ENCODE measurements at places on chromosomes 12 and 14. TPM values are rescaled to one million over a fixed set of nuclear protein-coding genes. Genes with fewer than 3 reads are reported as not detected.

GRCh38 chr12:15709551-15709950, 79.6 kb downstream of the EPS8 start:
- no peak overlapping the region for H3K27ac ChIP-seq
- H3K36me3 ChIP-seq = no peaks in the 10 kb centered on the region
- DNase-seq = no peak

DNA sequence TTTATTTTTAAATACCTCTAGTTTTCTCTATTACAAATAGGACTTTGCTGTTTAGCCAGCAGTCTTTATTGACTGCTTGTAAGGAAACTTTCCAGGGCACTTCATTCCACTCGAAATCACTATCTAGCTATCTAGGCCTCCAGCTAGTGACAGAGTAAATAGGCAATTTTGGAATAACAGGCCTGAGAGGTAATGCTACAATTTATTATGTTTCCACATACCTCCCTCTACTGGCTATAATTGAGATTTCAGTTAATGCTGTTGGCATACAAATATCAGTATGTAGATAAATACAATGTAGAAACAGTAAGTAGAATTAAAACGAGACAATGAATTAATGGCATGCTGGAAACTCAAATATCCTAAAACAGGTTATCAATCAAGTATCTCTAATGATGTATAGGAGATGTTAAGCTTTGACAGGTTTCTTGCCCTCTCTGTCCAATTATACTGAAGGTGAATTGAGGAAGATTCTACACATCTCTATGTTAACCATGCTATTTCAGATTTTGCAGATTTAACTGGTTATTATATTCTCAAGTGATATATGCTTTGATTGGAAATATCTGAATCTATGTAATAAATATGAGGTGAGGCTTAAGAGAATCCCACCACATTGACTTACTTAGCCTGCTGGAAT, 7.2 kb downstream of the DTD2 start:
- no peaks in the 10 kb centered on the region for H3K4me1 ChIP-seq
- peak; percentile 7 for DNase-seq
- peaks cover 10% of the 10 kb centered on the region for H3K36me3 ChIP-seq
- no peak overlapping the region for H3K4me3 ChIP-seq

GRCh38 chr14:23829736-23830471, 123.7 kb upstream of the DHRS4 start:
- H3K36me3 ChIP-seq = no peaks in the 10 kb centered on the region
- H3K27ac ChIP-seq = peak overlapping the region; percentile 55
- H3K4me1 ChIP-seq = peaks cover 45% of the 10 kb centered on the region
- H3K4me3 ChIP-seq = no peak overlapping the region
- no peaks in the 10 kb centered on the region for H3K27me3 ChIP-seq

The APOLD1 gene
- total RNA-seq = 3.9 TPM

The FAM90A1 gene
- total RNA-seq = 0.64 TPM

Measured in HCT116 (cell line).